ENCODE measurements at places on chromosomes 4 and X.

DNA sequence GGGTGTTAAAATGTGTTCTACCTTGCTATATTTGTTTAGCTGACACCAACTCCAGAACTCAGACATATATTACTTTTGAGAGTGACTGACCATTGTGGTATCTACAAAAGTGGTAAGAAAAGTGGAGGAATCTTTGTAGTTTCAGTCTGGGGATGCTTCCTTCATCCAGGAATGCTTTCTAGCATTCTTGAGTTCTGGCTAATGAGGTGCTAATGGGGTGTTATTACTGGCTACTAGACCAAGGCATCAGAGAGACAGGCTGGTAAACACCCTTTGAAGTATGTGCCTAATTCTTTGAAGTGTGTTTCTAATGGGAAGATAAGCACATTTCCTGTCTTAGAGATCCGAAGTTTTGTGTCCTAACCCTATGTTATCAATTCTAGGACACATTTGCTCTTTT is 310.4 kb downstream of the SPRY1 start:
- no peak for DNase-seq

- no peak for DNase-seq
Measured at GRCh38 chr4:183757060-183757459, 98.0 kb downstream of the TRAPPC11 start.

GRCh38 chr4:73309211-73309610 is 50.6 kb upstream of the ANKRD17 start:
- no peak for DNase-seq

DNA sequence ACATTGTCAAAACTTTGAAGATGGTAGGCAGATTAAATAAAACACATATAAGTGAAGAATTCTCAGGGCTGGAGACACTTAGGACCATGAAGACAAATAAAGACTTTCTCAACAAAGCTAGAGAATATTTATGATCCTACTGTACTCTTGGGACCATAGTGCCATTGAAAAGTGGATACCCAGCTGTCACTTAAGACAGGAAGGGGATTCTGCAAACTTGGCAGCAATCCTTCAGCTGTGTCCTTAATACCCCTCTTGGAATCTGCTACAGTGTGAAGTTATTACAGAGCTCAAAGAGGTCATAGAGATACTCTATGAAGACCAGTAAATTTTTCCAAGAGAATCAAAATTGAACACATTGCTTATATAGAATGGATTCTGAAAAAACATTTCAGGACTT is 24.3 kb downstream of the PDE5A start:
- DNase-seq: no peak

DNA sequence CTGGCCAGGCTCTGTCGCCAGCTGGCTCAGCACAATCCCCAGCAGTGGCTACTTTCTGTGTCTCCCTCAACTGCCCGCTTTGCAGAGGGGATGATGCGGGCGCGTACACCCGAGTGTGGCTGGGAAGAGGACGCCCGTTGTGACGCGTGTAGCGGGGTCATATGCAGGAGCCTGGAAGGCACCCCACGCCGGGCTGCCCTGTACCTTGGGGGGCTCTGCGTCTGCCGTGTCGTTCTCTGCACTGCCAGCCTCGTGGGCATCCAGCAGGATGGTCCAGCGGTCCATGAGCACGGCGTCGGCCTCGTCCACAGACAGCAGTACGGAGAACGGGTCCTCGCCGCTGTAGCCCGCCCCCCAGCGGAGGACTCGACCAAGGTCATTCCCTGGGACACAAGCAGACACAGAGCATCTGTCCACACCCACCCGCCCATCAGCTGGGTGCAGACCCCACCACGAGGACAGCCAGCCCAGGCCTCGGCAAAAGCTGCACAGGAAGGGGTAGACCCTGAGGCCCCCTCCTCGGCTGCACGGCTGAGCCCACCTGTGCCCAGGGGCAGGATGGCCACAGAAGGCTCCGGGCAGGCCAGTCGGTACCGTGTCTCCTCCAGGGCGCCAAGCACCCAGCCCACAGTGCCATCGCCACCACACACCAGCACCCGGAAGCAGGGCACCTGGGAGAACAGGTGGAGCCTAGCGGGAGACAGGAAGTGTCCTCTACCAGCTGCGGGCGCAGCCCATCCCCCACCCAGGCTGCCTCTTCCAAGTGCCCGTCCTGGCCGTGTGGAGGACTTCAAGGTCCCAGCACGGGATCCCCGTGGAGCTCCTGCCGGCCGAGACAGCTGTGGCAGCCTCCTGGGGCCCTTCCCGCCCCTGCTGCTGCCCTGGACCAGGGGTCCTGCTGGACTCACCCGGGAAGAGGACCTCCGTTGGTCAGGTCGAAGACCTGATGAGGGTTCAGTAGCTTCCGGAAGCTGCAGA is 10.8 kb downstream of the DGKQ start:
- peak; percentile 28 for DNase-seq

GRCh38 chr4:136725286-136726081 is 806.8 kb downstream of the PCDH18 start:
- no peak for DNase-seq

DNA sequence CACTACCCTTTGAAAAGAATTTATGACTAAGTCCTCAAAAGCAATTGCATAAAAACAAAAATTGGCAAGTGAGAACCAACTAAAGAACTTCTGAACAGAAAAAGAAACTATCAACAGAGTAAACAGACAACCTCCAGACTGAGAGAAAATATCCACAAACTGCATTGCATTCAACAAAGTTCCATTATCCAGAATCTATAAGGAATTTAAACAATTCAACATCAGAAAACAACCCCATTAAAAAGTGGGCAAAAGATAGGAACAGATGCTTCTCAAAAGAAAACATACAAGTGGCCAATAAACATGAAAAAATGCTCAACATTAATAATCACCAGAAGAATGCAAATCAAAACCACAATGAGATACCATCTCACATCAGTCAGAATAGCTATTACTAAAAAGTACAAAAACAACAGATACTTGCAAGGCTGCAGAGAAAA is 130.2 kb downstream of the GASK1B start:
- no peak for DNase-seq

DNA sequence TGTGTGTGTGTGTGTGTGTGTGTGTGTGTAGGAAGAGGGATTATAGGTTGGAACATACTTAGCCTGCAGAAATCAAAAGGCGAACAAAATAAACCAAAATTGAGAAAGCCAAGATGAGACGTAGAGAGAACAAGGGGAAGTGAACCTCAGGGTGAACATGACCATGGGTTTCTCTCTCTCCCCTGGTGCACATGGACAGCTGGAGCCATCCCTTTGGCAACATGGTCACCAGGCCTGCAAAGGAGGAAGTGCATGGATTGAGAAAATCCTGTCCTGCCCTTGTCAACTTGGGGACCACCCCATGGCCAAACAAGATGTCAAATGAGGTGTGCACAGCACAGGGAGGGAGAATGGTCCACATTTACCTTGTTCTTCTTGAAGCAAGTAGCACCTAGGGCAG is 23.1 kb downstream of the LGI2 start:
- DNase-seq: no peak

GRCh38 chrX:134692990-134693389 is 34.7 kb upstream of the PLAC1 start:
- no peak for DNase-seq

GRCh38 chrX:11423362-11423818 is 130.2 kb downstream of the AMELX start:
- no peak for DNase-seq

GRCh38 chr4:103076747-103077347 is at the start of gene SLC9B2:
SLC9B2 (minus strand) TSS chr4:103076761; CDS start chr4:103067550, 9,211 bp downstream.
- no peak for DNase-seq

DNA sequence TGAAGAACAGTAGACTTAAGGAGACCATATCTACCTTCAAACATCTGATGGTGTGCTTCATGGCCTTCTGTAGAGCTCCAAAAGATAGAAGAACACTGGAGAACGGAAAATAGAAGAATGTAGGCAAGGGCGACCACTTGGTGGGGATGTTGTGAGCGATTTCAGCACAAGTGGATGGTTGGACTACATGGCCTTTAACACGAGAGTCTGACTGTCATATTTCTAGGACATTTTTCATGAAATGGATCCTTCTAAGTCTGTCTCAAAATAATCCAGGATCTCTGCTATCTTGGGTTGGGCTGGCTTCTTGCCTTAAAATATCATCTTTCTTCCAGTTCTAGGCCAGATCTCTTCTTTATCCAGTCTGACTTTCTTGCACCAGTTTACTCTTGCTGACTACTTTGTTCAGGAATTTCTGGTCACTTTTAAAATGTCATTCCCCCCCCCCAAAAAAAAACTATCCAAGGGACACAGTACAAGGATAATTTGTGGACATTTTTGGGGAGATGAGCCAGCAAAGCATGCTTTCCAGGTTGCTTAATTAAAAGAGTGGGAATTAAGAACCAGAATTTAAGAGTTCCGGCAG is 1.2 kb upstream of the MID1IP1 start:
- no peak for DNase-seq

DNA sequence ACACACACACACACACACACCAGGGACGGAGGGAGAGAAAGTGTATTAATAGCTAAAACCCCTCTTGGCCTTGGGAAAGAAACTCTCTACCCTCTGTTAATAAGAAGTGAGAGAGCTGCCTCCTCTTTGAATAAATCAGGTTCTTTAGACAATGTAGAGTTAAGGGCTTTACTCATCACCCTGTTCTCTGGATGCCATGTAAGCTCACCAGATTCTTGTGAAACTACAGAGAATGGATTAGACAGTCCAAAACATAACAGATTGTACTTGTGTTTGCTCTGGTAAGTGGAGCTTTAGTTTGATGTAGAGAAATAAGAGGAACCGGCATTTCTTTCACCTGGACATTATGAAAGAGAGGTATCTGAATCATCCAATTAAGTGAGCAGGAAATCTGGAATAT is 263.2 kb downstream of the DMD start:
- DNase-seq: no peak

- DNase-seq: no peak
Measured at GRCh38 chrX:80747832-80748231, 61.8 kb downstream of the BRWD3 start.

DNA sequence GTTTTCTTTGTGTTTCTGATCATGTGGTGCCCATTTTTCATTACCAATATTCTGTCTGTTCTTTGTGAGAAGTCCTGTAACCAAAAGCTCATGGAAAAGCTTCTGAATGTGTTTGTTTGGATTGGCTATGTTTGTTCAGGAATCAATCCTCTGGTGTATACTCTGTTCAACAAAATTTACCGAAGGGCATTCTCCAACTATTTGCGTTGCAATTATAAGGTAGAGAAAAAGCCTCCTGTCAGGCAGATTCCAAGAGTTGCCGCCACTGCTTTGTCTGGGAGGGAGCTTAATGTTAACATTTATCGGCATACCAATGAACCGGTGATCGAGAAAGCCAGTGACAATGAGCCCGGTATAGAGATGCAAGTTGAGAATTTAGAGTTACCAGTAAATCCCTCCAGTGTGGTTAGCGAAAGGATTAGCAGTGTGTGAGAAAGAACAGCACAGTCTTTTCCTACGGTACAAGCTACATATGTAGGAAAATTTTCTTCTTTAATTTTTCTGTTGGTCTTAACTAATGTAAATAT is 110.4 kb downstream of the IL13RA2 start:
- DNase-seq: no peak

GRCh38 chr4:169582203-169582602 is 30.2 kb downstream of the NEK1 start:
- no peak for DNase-seq

GRCh38 chr4:153014460-153014859 is 78.3 kb downstream of the FHDC1 start:
- no peak for DNase-seq

GRCh38 chr4:1989533-1990347 is 19.0 kb downstream of the NELFA start:
- DNase-seq: no peak

GRCh38 chrX:71111141-71111843 is at the start of gene IL2RG:
IL2RG (minus strand) TSS chrX:71111577; CDS start chrX:71111539, 38 bp downstream.
- no peak for DNase-seq

- DNase-seq: no peak
Measured at GRCh38 chr4:153576443-153576774, 107.7 kb upstream of the TLR2 start.

GRCh38 chr4:86847571-86847970 is 1.6 kb downstream of the SLC10A6 start:
- no peak for DNase-seq

DNA sequence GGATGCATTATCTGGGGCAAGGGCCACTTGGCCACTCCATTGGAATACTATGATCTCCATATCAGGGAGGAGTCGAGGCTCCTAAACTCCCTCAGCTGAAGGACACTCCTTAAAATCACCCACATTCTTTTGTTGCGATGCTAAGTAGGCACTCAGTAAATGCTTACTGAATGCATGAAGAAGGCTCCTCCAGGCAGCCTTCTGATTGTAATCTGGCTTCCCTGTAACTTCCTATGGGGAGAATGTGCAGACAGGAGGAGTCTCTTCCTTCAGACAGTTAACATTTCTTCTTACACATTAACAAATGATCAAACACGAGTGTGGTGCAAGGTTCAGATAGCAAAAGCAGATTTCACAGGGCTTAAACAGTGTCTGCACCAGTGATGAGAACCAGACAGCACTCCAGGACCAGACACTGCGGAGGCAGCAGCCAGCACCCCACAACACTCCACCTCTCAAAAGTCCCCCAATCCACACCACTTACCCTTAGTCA is 21.4 kb upstream of the USO1 start:
- no peak for DNase-seq

DNA sequence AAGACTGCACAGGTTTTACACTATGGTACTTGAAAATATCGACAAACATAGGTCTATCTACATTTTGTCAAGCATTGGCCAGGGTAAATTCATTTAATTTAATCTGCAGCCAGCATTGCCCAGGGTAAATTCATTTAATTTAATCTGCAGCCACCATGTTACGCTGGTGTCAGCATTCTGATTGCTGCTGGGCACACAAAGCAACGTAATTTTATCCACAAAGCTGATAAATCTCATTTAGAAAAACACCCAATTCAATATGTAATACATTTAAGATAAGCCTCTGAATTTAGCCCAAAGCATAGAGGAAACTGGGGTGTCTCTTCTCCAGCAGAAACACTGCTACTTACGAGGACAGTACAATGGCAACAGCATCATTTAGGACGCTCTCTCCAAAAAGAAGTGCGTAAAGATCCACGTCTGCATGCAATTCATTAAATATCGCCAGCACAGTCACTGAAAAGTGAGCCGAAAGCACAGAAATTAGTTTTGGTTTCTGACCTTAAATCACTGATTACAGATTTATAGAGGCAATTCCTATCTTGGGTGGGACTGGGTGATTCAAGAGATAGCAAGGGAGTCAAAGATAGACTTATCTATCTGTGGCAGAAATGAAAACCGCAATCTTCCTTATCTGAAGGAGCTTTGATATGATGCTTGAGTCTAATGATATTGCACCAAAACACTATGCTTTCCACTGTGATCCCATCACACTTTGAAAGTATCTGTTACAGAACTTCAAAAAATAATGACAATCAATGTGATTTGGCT is 88.8 kb downstream of the CHST7 start:
- DNase-seq: no peak

DNA sequence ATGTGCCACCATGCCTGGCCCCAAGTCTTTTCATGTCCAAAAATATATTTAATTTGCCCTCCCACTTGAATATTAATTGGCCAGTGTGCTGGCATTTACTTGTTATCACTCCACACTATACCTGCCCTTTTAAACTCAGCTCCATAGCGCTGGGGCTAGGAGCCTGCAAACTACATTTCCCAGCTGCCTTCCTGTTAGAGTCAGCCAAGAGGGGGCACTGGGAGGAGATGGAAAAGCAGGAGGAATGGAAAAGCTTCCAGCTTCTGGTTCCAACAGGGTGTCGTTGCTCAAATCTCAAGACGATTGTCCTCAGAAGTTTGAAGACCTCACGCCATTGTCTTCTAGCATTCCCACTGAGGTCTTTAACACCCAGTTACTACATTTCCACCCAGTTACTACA is 315.5 kb downstream of the BCOR start:
- DNase-seq: no peak

- no peak for DNase-seq
Measured at GRCh38 chr4:8072235-8072968, 86.2 kb downstream of the ABLIM2 start.

- no peak for DNase-seq
Measured at GRCh38 chr4:159768016-159768415, 665.1 kb downstream of the RAPGEF2 start.

Data from NCI-H1092 (cell line).